ACHN (cell line): ENCODE measurements at places on chromosomes 13 and 19.

DNA sequence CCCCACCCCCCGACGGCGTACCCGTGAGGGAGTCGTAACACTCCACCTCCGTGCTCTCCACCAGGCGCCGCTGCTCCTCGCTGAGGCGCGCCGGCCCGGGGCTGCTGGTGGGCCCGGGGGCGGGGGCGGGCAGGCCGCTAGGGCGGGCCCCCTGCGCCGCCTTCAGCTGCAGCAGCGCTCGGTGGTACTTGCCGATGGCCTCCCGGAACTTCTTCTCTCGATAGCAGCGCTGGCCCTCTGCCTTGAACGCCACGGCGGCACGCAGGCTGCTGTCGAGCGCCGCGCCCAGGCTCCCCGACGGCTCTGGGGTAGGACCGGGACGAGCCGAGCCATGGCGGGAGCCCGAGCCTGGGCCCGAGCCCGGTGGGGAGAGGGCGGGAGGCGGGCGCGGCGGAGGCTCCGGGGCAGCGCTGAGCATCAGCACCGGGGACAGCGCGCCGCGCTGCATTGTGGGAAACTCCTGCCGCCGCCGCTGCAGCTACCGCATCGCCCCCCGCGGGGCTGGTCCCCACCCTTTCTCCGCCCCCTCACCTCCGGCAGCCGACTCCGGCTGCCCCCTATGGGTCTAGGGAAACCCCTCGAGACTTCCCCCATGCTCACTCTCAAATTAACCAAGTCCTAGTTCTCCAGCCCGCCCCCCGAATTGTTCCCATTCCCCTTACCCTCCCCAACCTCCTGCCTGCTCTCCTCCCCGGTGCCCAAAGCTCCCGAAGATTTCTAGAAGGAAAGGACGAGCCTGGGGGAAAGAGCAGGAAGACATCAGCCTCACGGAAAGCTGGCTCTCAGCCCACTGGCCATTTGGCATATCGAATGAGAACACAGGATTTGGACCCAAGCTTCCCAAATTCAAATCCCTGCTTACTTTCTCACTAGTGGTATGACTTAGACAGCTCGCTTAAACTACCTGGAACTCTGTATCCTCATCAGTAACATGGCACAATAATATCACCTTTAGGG, at the start of gene TTC9B:
Gene TTC9B (minus strand): TSS at position 451 of the 957 bp plus-strand sequence. CDS start 3 bp downstream, at position 448.
- peak; percentile 24 for DNase-seq

DNA sequence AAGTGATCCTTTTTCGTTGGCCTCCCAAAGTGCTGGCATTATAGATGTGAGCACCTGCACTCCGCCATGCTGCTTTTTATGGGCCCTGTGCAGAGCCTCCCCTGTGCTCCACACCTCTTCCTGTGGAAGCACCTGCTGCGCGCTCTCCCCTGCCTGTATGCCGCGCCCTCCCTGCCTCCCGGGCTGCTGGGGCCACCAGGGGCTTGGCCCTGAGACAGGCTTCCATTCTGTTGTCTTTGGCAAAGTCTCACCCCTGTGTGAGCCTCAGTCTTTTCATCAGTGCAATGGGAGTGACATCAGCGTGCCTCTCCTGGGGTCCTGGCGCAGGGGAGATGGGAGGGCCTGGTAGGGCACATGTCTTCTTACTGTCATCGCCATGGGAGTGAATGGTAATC, 1.3 kb downstream of the FAM174C start:
- no peak for DNase-seq

GRCh38 chr19:7645163-7645562, 8.3 kb downstream of the STXBP2 start:
- DNase-seq = no peak

GRCh38 chr13:43561081-43561480, 225.7 kb downstream of the ENOX1 start:
- no peak for DNase-seq

DNA sequence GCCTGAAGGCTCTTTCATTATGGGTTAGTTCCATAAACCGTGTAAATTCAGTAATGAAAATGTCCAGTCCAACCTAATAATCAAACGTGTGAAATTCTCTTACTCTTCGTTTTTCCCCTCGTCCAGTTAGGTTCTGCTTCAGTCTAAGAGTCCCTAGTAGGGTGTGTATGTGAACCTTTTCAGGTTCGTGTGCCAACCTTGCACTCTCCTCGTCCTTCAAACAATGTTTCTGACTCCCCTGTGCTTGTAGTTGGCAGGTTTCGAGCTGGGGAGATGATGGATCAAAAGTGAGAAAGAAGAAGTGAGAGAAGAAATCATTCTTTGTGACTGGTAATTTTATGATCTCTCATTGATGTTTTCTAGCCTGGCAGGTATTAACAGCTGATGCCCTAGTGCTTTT, 366.1 kb downstream of the GPC5 start:
- no peak for DNase-seq
